ENCODE measurements at places on chromosomes 1 and 21. TPM values are rescaled to one million over a fixed set of nuclear protein-coding genes. Genes with fewer than 3 reads are reported as not detected.

DNA sequence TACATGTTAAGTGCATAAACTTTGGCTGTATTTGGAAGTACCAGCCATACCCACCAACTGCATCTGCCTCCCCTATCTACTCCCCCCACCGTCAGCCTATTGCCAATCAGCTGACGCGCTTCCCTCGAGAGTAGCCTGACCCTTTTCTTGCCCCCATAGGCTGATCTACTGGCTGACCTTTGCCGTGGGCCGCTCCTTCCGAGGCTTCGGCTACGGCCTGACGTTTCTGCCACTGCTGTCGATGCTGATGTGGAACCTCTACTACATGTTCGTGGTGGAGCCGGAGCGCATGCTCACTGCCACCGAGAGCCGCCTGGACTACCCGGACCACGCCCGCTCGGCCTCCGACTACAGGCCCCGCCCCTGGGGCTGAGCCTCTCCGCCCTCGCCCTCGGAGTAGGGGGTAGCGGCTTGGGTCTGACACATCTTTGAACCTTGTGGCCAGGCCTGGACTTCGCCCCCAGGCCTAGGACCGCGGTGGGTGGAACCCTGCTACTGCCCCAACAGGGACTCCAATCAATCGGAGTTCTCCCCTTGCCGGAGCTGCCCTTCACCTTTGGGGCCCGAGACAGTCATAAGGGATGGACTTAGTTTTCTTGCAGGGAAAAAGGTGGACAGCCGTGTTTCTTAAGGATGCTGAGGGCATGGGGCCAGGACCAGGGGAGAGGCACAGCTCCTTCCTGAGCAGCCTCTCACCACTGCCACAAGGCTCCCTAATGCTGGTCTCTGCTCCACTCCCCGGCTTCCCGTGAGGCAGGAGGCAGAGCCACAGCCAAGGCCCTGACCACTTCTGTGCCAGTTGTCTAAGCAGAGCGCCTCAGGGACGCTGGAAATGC is 4.0 kb downstream of the GLMP start:
- peak; percentile 95 for DNase-seq
- H3K36me3 ChIP-seq, result no peaks in the 10 kb centered on the region
- peak overlapping the region; percentile 33 for H3K27ac ChIP-seq
- H3K4me1 ChIP-seq, result no peaks in the 10 kb centered on the region
- H3K4me3 ChIP-seq, result peak overlapping the region; percentile 33

- H3K4me3 ChIP-seq, result no peak overlapping the region
- H3K36me3 ChIP-seq, result no peaks in the 10 kb centered on the region
- H3K4me1 ChIP-seq, result no peaks in the 10 kb centered on the region
- H3K27me3 ChIP-seq, result no peaks in the 10 kb centered on the region
- no peak for DNase-seq
- no peak overlapping the region for H3K27ac ChIP-seq
Observed at GRCh38 chr1:58447886-58448285, 98.6 kb downstream of the OMA1 start.

Gene KDF1
- not detected for total RNA-seq

GRCh38 chr1:101408212-101409042 is 171.6 kb downstream of the S1PR1 start:
- no peak overlapping the region for H3K27ac ChIP-seq
- H3K36me3 ChIP-seq, result no peaks in the 10 kb centered on the region
- no peak for DNase-seq
- H3K27me3 ChIP-seq, result no peaks in the 10 kb centered on the region
- no peak overlapping the region for H3K4me3 ChIP-seq
- H3K4me1 ChIP-seq, result no peaks in the 10 kb centered on the region

Gene PCBP3
- total RNA-seq, result 7.0 TPM

Gene NPHS2
- total RNA-seq, result not detected

- no peaks in the 10 kb centered on the region for H3K27me3 ChIP-seq
- H3K4me1 ChIP-seq, result no peaks in the 10 kb centered on the region
- no peak for DNase-seq
- no peak overlapping the region for H3K27ac ChIP-seq
- H3K4me3 ChIP-seq, result no peak overlapping the region
Observed at GRCh38 chr1:203045821-203046594, 19.7 kb downstream of the PPFIA4 start.

DNA sequence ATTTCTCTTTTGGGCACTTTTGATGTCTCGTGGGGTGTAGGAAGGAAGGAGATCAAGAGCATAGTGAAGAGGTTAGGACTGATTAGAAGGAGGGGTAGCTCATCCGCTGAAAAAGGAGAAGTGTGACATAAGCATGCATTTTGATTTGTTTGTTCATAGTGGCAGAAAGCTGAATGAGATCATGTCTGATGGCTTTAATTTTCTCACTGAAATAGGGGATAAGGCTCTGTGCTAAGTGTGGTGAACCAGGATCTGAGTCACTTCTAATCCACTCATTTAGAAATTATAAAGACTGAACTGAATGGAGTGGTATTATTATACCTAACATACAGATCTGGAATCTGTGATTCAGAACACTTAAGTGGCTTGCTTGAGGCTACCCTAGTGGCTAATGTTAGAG is 344.5 kb downstream of the PDE4B start:
- no peaks in the 10 kb centered on the region for H3K27me3 ChIP-seq
- H3K27ac ChIP-seq, result no peak overlapping the region
- no peak overlapping the region for H3K4me3 ChIP-seq
- DNase-seq, result no peak
- no peaks in the 10 kb centered on the region for H3K4me1 ChIP-seq

GRCh38 chr1:10724052-10724494 is 72.4 kb downstream of the CASZ1 start:
- no peaks in the 10 kb centered on the region for H3K4me1 ChIP-seq
- H3K27ac ChIP-seq, result peak overlapping the region; percentile 35
- no peaks in the 10 kb centered on the region for H3K27me3 ChIP-seq
- peak; percentile 81 for DNase-seq

- H3K27me3 ChIP-seq, result no peaks in the 10 kb centered on the region
- no peak overlapping the region for H3K4me3 ChIP-seq
Observed at GRCh38 chr1:1956586-1957532, 37.8 kb upstream of the TMEM52 start.

DNA sequence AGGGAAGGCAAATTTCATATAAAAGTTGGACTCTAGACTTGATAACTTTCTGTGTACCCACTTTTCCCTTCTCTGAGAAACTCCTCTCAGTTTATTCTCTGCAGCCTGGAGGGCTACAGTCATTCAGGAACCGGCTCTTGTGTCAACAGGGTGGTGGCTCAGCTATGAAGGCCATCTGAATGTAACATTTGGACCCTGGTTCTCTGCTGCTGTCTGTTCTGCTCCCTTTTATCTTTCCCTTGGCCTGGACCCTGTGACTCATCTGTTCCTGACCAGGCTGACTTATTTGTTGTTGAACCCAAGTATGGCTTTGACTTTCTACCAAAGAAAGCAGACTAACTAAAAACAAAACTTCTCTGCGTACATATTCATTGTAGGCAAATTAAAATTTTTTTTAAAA is 75.4 kb downstream of the CENPF start:
- H3K36me3 ChIP-seq, result no peaks in the 10 kb centered on the region
- H3K27me3 ChIP-seq, result no peaks in the 10 kb centered on the region
- no peaks in the 10 kb centered on the region for H3K4me1 ChIP-seq
- no peak overlapping the region for H3K27ac ChIP-seq
- no peak for DNase-seq
- no peak overlapping the region for H3K4me3 ChIP-seq

DNA sequence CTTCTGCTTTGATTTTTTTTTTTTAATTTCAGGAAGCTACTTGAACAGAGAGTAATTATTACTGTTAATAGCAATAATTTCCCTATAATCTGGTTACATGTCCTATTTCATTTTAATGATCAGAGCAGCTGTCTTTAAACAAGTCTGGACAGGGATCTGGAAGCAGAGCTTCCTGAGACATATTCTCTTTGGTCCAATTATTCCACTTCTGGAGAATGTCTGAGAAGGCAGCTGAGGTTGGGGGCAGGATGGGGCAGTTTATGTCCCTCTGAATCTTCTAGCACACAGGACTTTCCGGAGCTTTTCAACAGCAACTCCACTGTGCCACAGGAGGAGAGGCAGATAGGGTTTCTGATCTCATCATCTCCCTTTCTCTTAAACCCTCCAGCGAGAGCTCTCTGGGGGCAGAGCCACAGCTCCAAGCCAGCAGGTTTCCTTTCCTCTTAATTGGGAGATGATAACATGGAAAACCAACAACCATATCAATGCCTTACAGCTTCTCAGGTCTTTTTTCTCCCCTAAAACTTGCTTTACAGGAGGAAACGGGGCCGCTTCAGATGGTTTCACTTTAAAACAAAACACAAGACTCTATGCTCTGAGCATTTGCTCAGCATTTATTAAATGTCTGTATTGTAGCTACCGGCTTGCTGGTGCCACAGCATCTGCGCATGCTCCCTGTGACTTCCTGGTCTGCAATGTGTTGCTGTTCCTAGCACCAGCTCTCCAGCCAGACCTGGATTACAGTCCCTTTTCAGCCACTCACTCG is 425.7 kb upstream of the USP24 start:
- H3K27me3 ChIP-seq, result no peaks in the 10 kb centered on the region
- no peaks in the 10 kb centered on the region for H3K4me1 ChIP-seq

- H3K27me3 ChIP-seq, result no peaks in the 10 kb centered on the region
- no peak for DNase-seq
- no peaks in the 10 kb centered on the region for H3K36me3 ChIP-seq
- peaks cover 2% of the 10 kb centered on the region for H3K4me1 ChIP-seq
Observed at GRCh38 chr1:225509770-225510169, 81.9 kb upstream of the LBR start.

DNA sequence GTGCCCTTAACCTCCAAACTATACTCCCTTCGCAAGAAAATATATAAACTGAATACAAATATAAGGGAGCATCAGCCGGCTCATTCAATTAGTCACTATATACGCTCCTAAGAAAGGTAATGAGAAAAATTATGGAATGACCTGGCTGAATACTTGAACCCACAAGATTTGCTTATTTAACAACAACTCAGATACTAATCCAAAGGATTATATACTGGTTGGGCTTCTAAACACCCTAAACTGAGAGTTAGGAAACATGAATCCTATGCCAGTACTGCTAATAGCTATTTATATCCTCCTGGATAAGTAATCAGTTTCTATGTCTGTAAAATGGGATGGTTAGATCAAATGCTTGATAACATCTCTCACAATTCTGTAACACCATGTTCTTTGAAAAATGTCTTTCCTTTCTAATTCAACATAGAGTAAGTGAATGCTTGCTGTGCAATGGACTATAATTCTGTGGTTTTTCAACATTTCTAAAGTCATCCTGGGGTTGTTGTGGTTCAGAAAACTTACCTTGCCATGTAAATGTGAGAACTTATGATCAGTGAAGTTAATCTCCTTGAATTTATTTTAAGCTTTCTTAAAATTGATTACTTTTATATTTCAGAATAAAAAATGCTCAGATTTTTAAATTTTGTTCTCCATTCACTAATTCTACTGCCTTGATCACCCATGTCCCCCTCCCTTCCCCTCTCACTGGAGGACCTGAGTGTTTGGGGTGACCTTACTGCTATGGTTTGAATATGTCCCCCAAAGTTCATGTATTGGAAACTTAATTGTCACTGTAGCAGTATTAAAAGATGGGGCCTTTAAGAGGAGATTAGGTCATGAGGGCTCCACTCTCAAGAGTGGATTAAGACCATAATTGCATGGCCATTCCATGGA is 14.5 kb downstream of the DUSP10 start:
- no peaks in the 10 kb centered on the region for H3K36me3 ChIP-seq
- H3K27me3 ChIP-seq, result no peaks in the 10 kb centered on the region
- H3K27ac ChIP-seq, result no peak overlapping the region
- H3K4me1 ChIP-seq, result no peaks in the 10 kb centered on the region
- DNase-seq, result no peak

DNA sequence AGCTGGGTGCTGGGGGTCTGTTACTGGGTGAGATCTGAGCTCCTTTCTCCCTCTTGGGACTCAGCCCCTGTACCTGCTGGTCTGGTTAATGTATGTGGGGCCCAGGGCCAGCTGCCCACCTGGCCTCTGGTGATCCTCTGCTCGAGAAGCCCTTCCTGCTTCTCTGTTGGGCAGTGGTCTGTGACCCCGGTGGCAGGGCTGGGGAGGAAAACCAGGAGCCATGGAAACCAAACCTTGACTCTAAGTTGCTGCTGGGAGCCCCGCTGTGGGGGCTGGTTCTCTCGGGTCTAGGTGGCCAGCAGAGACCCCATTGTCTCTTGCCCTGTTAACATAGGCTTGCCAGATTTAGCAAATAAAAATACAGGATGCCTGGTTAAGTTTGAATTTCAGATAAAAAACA is 1.3 kb downstream of the PADI1 start:
- no peak overlapping the region for H3K4me3 ChIP-seq
- no peaks in the 10 kb centered on the region for H3K27me3 ChIP-seq
- no peaks in the 10 kb centered on the region for H3K4me1 ChIP-seq
- no peaks in the 10 kb centered on the region for H3K36me3 ChIP-seq

DNA sequence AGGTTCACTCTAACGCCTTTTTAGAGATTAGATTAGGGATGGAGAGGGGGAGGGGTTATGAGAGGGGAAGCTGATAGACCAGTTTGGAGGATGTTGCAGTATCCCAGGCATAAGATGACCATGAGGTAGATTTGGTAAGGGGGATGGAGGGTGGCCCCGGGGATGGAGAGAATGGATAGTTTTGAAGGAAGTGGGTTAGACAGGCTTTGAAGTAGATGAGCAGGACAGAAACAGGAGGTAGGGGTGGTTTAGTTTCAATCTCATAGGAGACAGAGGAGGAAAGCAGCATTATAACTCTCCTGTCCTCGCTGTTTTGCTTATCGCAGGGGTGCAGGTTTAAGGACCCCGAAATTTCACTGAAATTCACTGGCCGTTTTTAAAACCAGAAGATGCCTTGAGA is 11.8 kb downstream of the UBIAD1 start:
- H3K27me3 ChIP-seq, result no peaks in the 10 kb centered on the region
- no peaks in the 10 kb centered on the region for H3K4me1 ChIP-seq
- no peak for DNase-seq
- no peak overlapping the region for H3K27ac ChIP-seq
- peaks cover 8% of the 10 kb centered on the region for H3K36me3 ChIP-seq
- H3K4me3 ChIP-seq, result no peak overlapping the region

Gene RPS6KA1
- 21.0 TPM for total RNA-seq

DNA sequence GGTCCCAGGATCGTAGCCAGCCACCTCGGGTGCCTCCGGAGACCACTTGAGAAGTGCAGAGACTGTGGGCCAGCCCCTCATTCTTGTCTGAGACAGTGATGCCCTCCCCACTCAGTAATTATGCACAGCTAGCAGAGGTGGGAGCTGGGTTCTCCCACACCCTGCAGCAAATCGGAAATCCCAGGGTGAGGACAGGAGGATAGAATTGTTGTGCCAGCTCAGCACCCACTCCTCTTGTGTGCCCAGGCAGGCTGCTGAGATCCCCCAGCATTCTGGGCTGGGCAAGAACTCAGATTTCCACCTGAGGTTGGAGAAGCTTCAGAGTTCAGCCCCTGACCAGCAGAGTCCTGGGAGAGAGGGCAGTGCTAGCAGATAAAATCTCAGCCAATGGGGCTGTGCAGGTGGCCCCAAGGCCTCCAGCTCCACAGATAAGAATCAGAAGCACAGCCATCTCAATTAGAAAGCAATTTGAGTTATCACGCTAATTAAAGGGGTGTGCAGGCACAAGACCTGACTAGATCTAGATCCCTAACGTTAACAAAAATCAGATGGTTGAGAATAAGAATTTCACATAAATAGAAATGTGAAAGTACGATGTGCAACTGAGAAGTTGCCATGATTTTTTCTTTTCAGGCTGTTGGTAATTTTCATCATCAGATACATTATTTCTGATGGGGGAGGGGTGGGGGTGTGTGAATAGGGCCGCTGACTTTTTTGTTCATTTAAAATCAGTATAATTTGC is 45.5 kb upstream of the IRF2BP2 start:
- no peaks in the 10 kb centered on the region for H3K27me3 ChIP-seq
- H3K4me1 ChIP-seq, result no peaks in the 10 kb centered on the region
- H3K27ac ChIP-seq, result no peak overlapping the region
- H3K36me3 ChIP-seq, result no peaks in the 10 kb centered on the region
- no peak overlapping the region for H3K4me3 ChIP-seq

GRCh38 chr1:174190691-174191199 is 31.4 kb downstream of the RABGAP1L start:
- no peaks in the 10 kb centered on the region for H3K4me1 ChIP-seq
- no peak overlapping the region for H3K4me3 ChIP-seq

Gene UBQLN4
- total RNA-seq, result 25.7 TPM
